Activated T-cell treated with anti-CD3 and anti-CD28 coated beads for 1 hour (primary cell): ENCODE measurements at places on chromosomes 1 and 21.

- DNase-seq: no peak
Observed at GRCh38 chr21:41363370-41364270, 1.8 kb downstream of the MX2 start.

- DNase-seq: no peak
Observed at GRCh38 chr1:204826970-204827369, 43.7 kb upstream of the NFASC start.

- DNase-seq: no peak
Observed at GRCh38 chr21:15367061-15367626, 302.3 kb upstream of the NRIP1 start.

- no peak for DNase-seq
Observed at GRCh38 chr1:150141452-150141851, 8.3 kb upstream of the PLEKHO1 start.

- no peak for DNase-seq
Observed at GRCh38 chr1:31084782-31085569, 19.5 kb upstream of the PUM1 start.

DNA sequence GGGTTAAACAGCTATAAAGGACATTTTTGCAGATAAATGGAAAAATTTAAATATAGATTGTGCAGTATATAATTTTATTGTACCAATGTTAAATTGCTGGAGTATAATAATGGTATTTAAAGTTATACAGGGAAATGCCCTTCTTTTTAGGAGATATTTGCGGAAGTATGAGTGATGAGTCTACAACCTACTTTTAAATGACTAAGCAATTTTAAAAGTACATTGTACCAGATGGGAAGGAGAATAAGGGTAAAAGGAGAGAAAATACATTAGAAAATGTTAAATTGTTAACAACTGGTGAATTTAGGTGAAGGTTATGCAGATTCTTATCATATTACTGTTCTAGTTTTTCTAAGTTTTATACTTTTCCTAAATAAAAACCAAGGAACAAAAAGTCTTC is 91.8 kb downstream of the ZZZ3 start:
- no peak for DNase-seq

- no peak for DNase-seq
Observed at GRCh38 chr21:29610779-29611360, 312.1 kb downstream of the BACH1 start.

DNA sequence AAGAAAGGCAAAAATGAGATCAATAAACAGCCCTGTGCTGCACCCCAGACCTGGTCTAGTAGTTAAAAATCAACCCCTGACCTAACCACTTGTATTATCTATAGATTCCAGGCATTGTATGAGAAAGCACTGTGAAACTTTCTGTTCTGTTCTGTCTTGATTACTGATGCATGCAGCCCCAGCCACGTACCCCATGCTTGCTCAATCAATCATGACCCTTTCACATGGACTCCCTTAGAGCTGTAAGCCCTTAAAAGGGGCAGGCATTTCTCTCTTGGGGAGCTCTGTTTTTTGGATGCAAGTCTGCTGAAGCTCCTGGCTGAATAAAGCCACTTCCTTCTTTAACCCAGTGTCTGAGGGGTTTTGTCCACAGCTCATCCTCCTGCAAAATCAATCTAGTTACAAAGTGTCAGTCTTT is 24.2 kb upstream of the CD34 start:
- no peak for DNase-seq

GRCh38 chr1:16440131-16440469 is 424 bp upstream of the NECAP2 start:
- DNase-seq: no peak

GRCh38 chr1:154553056-154554030 is 5.1 kb downstream of the UBE2Q1 start:
- no peak for DNase-seq

- no peak for DNase-seq
Observed at GRCh38 chr1:90295534-90295933, 300.6 kb downstream of the ZNF326 start.

- DNase-seq: no peak
Observed at GRCh38 chr1:180631194-180631765, 542 bp upstream of the XPR1 start.

DNA sequence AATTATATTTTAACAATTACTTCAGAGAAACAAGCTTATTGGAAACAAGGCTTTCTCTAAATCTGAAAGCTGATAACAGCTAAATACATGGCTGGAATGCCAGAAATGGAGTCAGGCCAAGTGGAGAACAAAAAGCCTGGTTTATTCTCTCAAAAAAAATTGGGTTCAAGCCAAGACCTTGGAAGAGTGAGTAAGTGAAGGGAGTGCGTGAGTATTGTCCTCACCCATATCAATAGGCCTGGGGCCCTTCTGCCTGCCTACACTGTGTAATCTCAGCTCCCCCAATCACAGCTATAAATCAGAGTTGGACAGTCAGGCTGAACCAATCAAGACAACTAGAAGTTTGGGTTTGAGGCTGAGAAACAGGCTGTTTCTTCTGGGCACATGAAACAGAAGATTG is 7.4 kb downstream of the KYAT3 start:
- no peak for DNase-seq

DNA sequence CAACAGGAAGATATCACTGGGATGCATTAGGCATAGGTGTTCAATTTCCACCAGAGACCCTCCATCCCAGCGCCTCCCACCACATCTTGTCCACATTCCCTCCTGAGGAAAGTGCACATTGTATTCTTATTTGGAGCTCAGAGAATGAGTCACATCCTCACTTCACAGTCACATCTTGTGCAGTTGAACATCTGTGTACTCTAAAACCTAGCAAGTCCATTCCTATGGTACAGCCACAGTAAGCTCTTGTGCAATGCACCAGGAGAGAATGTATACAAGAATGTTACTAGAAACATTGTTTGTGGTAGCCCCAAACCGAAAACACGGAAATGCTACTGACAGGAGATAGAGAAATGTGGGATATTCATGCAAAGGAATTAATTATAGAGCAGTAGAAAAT is 1.6 kb upstream of the KDF1 start:
- DNase-seq: no peak

DNA sequence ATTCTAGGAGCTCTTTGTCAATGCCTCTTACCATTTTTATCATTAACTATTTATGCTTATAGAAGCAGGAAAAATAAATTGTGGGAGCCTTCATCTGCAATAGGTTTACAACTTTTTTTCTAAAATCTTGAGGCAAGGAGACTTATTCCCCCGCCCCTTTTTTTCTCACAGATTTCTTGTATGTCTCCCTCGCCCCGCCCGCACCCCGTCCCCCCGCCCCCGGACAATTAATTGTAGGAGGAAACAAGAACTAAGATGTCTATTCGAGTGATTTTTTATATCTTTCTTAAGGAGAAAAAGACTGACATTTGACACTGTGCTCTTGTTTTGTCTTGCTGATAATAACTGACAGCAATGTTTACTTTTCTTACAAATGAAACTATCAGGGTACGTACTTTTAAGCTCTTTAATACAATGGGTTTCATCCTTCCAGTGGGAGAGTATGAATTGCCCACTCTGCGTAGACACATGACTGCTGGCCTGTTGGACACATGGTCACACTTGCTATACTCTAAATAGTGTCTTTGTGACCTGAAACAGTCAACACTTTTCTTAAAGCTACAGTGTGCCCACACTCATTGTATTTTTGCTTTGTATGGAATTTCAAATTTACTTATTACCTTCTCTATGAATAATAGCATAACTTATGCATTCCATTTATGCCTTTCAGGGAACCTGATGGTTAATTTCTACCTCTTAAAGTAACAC is 1.5 kb upstream of the IVNS1ABP start:
- no peak for DNase-seq

GRCh38 chr1:116514708-116515525 is 55.9 kb downstream of the CD58 start:
- peak; percentile 25 for DNase-seq

DNA sequence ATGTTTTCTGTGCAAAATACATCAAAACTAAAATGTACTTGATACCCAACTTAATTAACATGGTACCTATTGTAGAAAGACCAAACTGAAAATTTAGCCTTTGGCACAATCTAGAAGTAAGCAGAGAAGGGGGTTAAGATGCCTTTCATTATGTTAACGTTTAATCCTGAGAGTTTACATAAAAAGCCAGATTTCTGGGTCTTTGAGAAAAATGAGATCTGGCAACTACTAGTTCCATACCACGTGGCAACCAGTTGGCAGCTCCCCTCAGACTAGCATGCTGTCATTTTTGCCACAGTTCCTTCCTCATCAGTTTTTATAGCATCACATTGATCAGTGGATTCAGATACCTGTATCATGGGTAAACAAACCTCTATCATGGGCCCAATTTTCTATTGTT is 1.5 kb downstream of the RO60 start:
- DNase-seq: no peak

- DNase-seq: no peak
Observed at GRCh38 chr1:244112636-244113035, 61.6 kb downstream of the ZBTB18 start.

GRCh38 chr1:183139281-183139942 is 46.7 kb upstream of the LAMC2 start:
- DNase-seq: no peak

- no peak for DNase-seq
Observed at GRCh38 chr1:20729155-20729931, 3.2 kb downstream of the SH2D5 start.

DNA sequence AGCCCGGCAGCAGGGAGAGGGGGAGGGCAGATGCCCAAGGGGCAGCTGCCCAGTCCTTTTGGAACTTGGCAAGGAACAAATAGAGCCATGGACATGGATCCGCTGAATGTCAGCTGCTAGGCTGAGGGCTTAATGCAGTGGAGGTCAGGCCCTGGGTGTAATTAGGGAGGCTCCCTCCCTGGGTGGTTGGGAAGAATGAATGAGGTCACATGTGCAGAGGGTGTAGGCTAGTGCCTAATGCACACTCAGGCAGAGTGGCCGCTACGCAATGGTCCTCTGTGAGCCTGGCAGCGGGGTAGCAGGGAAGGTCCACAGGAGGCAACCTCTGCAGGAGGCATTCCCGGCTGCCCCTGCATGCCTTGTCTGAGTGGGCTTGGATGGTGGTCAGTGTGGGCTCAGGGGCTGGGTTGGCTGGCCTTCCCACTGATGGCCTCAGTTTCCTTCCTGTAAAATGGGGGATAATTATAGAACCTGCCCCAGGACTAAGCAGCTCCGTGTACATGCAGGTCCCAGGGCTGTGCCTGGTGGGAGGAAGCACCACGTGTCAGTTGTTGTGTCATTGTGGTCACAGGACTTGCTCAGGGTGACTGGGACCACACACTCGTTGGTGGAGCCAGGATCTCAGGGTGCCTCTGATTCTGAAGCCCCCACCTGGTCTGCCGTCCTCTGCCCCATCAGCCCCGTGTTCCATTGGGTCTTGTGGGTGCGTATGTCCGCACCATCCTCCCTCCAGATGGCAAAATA is 81.6 kb upstream of the ACTL8 start:
- DNase-seq: no peak

GRCh38 chr1:45679123-45679522 is 7.2 kb downstream of the GPBP1L1 start:
- DNase-seq: no peak

DNA sequence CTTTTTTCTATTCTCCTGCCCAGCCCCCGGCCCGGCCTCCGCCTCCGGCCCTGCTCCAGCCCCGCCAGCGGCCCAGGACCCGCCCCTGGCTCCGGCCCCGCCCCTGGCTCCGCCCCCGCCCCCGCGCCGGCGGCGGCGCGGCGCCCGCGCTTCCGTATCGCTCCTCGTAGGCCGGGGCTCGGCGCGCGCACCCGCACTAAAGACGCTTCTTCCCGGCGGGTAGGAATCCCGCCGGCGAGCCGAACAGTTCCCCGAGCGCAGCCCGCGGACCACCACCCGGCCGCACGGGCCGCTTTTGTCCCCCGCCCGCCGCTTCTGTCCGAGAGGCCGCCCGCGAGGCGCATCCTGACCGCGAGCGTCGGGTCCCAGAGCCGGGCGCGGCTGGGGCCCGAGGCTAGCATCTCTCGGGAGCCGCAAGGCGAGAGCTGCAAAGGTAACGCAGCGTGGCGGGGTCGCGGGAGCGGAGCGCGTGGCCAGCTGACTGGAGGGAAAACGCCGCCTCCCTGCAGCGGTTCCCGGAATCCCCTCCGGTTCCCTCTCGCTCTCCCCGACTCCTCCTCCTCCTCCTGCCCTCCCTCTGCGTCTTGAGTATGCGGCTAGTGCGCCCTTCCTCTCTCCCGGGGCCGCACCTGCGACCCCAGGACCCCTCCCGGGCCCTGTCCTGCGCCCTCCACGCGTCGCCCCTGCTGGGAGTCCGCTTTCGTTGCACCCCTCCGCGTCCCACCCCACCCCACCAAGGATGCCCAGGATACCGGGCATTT is at the start of gene IFNAR2:
Gene IFNAR2 (plus strand): TSS at position 155 of the 761 bp plus-strand sequence. CDS start 11,985 bp downstream, outside the sequence.
- DNase-seq: peak; percentile 62

GRCh38 chr1:224781800-224782199 is 147.7 kb upstream of the DNAH14 start:
- no peak for DNase-seq

DNA sequence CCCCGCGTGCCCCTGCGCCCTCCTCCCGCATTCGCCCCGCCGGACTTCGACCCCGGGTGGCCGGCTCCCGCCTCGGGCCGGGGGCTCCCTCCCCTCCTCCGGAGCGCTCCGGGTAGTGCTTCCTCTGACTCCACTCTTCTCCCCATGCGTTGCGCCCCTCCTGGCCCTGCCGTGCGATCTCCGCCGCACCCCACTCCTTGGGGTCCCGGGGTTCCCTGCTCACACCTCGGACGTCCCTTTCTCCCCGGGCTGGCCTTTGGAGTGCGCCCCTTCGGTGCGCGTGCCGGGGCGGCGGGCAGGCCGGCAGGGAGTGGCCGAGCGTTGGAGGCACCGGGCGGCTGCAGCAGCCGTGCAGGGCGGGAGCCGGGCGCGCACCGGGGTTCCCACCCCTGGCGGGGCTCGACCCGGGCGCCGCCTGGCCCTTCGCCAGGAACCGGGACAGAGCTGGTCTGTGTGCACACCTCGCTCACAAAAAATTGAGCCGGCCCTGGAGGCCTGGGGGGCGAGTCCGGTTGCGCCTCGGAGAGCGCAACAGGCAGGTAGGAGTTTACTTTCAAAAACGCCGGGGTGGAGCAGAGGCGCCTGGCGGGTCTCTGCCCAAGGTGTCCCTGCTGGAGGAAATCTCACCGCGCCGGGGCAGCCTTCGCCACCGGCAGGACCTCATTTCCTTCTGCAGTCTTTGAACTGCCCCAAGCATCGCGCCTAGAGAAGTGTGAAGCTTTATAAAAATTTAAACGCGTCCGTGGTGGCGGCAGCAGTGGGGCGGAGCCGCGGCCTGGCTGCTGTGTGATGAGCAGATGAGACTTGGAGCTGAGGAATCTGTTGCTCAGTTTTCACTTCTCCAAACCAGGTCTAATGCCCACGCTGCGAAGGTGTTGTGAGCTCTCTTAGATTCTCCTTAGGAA is 650 bp downstream of the VANGL1 start:
- DNase-seq: no peak

- no peak for DNase-seq
Observed at GRCh38 chr1:13762642-13763041, 62.7 kb downstream of the PRDM2 start.

- DNase-seq: no peak
Observed at GRCh38 chr1:27496604-27497155, 6.7 kb upstream of the WASF2 start.

DNA sequence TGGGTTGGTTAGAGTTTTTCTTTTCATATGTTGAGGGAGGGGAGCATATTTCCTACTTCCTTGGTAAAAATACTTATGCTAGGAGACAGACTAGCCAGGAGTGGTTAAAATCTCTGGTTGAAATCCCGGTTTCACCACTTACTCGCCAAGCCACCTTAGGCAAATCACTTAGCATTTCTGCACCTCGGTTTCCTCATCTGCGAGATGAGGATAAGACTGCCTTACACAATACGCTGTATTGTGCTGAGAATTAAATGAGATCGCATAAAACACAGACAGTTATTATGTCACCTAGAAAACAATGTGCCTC is 1.4 kb downstream of the IFFO2 start:
- DNase-seq: no peak

GRCh38 chr1:241181471-241181870 is 175.5 kb downstream of the RGS7 start:
- no peak for DNase-seq

- DNase-seq: no peak
Observed at GRCh38 chr1:82844447-82844846, 1043.7 kb downstream of the ADGRL2 start.
